ENCODE measurements at places on chromosomes 7 and 10. TPM values are rescaled to one million over a fixed set of nuclear protein-coding genes. Genes with fewer than 3 reads are reported as not detected.

TRIL gene
- not detected for total RNA-seq

ARHGAP22 gene
- 2.1 TPM for total RNA-seq

CUZD1 gene
- 0.99 TPM for total RNA-seq

ODAD2 gene
- 1.8 TPM for total RNA-seq

DNA sequence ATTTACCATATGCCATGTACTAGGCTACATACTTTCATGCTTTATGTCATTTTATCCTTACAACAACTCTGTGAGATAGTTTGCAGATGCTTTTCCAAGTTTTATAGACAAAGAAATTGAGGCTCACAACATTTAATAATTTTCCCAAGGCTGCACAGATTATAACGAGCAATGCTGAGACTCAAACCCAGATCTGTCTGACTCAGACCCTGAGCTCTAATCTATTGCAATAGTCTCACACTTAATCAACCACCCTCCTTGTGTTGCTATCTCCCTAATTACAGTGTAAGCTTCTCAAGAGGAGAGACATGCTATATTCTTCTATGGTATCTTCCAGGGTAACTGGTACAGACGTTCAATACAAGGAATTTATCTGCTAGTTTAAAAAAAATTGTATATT, 247.6 kb downstream of the WDR11 start:
- no peak for DNase-seq

GRCh38 chr7:7565018-7565680, 1.5 kb upstream of the MIOS start:
- DNase-seq = no peak

GRCh38 chr10:78336402-78336791, 302.7 kb downstream of the RPS24 start:
- no peak for DNase-seq

GRCh38 chr10:59648711-59649201, 60.9 kb downstream of the SLC16A9 start:
- DNase-seq = no peak

DNA sequence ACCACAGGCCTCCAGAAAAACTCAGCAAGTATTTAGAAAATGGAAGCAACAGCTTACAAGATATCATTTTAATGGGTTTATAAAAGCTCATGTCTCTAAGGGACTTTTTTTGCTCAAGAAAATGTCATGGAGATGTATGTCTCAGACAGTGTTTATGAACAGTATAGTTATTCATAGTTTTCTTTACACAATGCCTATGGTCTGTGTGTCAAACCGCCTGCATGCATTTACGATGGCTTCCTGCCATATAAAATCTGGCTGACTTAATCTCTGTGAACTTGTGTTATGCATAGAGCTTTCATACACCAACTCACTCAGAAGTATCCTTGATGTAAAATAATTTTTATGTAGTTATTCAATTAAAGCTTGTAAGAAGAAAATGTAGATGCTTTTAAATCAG, 1314.2 kb upstream of the LRRTM3 start:
- DNase-seq = no peak

- DNase-seq = no peak
Observed at GRCh38 chr10:93370961-93371360, 111.2 kb downstream of the MYOF start.

GRCh38 chr7:42650171-42650570, 261.7 kb downstream of the C7orf25 start:
- no peak for DNase-seq
